ENCODE measurements at places on chromosomes 3 and 15. TPM values are rescaled to one million over a fixed set of nuclear protein-coding genes. Genes with fewer than 3 reads are reported as not detected.

The NR2E3 gene
- polyA plus RNA-seq: 0.16 TPM

The GOLGA8J gene
- not detected for polyA plus RNA-seq

The IDH2 gene
- 108 TPM for polyA plus RNA-seq

The ZNF501 gene
- 3.9 TPM for polyA plus RNA-seq

The SLCO2A1 gene
- 1.7 TPM for polyA plus RNA-seq

The RLBP1 gene
- not detected for polyA plus RNA-seq

The GUCA1C gene
- polyA plus RNA-seq: not detected

The DAZL gene
- polyA plus RNA-seq: not detected

DNA sequence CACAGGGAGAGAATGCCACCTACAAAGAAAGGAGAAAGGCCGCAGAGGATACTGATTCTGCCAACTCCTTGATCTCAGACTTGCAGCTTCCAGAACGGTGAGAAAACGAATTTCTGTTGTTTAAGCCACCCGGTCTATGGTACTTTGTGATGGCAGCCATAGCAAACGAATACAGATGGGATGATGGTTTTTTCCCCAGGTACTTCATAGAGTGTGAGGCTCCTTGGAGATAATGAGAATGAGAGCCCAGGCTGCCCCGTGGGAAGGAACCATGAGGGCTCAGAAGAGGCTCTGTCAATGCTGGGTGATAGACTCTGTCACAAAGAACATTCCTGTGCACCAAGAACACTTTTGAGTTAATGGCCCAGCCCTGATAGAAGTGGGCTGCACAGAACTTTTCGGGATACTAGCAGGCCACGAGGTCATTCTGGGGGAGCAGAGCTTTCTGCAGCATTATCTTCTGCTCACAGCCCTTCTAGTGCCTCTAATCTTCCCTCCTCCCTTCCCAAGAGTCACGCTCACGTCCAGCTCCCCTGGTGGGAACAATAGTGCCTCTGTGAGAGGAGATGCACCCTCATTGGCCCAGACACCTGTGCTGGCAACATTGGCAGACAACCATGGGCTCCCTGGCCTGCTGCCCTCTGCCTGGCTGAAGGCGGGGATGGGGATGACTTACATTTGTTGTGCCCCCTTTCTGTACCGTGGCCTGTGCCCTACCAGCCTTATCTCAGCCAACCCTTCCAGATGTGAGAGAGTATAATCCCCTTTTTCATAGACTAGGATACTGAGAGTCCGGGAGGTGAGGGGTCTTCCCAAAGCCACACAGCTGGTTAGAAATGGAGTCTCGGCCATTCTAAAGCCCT is 5.2 kb upstream of the RLBP1 start:
- DNase-seq: no peak

DNA sequence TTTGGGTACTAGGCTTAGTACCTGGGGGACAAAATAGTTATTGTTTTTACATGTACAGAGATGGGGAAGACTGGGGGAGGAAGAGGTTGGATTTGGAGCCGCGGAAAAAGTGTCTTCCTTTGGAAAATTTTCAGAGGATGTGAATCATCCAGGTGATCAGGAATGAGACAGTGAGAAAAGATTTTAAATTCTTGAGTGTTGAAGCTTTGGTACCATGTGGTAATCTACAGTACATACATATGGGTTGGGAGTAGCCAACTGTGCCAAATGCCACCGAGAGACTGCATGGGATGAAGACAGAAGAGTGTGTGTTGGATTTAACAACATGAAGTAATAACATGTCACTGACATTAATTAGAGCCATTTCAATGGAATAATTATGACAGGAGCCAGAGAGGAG is 1238.2 kb downstream of the ROBO1 start:
- DNase-seq: no peak

DNA sequence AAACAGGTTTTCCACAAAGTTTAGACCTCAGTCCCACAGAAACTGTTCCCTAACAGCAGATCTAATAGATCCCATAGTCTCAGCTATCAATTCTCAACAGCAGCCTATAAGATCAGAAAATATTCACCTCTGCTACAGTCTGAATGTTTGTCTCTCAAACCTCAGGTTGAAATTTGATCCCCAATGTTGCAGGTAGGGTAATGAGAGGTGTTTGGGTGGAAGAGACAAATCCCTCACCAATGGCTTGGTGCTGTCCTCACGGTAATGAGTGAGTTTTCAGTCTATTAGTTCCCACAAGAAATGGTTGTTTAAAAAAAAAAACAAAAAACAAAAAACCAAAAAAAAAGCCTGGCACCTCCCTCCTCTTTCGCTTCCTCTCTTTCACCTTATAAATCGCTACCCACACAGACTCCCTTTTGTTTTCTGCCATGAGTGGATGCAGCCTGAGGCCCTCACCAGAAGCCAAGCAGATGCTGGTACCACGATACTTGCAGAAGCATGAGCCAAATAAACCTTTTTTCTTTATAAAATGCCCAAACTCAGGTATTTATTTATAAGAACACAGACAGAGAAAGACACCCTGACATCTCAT is 14.2 kb downstream of the ZNF280D start:
- no peak for DNase-seq

GRCh38 chr15:68618394-68618793 is 39.6 kb downstream of the CORO2B start:
- no peak for DNase-seq

GRCh38 chr3:155790272-155790925 is 15.7 kb downstream of the C3orf33 start:
- DNase-seq: no peak

DNA sequence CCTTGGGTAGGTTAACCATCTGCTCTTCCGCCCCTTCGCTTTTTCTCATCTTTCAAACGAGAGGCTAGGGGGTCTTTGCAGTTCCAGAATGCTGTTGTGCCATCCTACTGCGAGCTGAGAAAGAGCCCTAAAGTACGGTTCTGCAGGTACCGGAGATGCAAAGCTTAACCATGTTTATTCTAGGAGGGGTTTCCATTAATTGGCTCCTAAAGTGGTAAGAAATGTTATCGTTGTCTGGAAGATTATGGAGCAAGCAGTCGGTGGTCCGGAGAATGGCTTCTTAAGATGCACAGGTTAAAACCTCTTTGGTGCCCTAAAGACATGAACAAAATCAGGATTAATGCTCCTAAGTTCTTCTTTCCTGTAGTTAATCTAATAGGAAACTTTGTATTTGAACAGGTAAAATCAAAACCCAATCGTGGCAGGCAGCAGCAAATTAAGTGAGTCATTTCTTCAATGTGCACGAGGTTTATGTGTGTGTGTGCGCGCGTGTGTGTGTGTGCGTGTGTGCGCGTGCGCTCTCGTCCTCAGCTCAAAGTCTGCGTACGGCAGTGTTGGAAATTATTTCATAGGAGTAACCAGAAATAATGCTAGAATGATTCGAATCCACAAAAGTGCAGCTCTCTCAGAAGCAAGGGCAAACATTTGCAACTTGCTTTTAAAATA is 772 bp downstream of the FAM81A start:
- no peak for DNase-seq

- DNase-seq: no peak
Measured at GRCh38 chr3:173744895-173745294, 347.4 kb downstream of the NLGN1 start.

DNA sequence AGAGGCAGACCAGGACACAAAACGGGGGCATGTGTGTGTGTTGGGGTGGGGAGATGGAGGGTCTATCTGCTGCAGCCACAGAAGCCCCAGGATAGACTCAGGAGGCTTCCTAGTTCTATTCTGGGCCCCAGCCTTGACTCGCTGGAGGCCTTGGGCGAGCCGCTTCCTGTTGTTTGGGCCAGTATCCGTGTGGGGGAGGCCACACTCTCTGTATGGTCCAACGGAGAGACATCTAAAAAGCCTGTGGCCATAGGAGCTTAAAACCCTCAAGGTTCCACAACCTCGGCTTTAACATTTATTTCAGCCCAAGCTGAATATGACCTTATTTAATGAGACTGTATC is 32.8 kb downstream of the POC1A start:
- no peak for DNase-seq

- no peak for DNase-seq
Measured at GRCh38 chr15:88897456-88898194, 2.3 kb upstream of the HAPLN3 start.

GRCh38 chr15:59924096-59924495 is 80.0 kb upstream of the FOXB1 start:
- no peak for DNase-seq

DNA sequence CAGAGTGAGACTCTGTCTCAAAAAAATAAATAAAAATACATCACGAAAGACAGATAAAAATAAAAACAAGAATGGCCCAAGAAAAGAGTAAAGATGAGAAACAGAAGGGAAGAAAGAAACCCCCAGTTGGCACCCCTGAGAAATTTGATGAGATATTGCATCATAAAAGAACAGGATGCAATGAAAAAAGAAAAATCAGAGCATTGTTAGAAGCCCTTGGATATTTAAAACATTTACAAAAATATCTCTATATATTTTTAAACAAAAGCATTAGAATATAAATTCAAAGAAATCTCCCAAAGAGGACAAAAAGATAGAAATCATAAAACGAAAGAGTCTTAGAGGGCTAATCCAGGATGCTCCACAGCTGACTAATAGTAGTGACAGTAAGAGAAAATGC is 18.6 kb upstream of the ZBTB38 start:
- DNase-seq: no peak

- no peak for DNase-seq
Measured at GRCh38 chr3:170780955-170781354, 89.0 kb downstream of the RPL22L1 start.

DNA sequence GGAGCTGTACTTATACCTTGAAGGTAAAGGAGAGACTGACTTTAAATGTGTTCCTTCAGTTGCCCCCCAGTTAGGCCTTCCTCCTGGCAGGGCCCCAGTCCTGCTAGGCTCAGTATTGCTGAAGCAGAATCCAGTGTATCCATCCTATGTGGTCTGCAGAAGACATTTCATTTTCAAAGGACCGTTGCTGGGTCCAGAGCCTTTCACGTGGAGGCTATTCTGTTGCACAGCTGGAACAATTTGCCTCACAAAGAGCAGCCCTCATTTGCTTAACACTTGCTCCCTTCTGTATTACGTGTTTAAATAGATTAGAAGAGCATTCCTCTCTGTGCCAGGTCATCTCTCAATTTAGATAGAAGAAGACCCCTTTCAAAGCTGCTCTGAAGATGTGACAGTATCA is 78.9 kb upstream of the CFAP20DC start:
- DNase-seq: no peak

GRCh38 chr3:72344236-72344635 is 504.0 kb downstream of the SHQ1 start:
- DNase-seq: no peak

GRCh38 chr3:49638445-49638844 is 35.7 kb upstream of the APEH start:
- DNase-seq: no peak

DNA sequence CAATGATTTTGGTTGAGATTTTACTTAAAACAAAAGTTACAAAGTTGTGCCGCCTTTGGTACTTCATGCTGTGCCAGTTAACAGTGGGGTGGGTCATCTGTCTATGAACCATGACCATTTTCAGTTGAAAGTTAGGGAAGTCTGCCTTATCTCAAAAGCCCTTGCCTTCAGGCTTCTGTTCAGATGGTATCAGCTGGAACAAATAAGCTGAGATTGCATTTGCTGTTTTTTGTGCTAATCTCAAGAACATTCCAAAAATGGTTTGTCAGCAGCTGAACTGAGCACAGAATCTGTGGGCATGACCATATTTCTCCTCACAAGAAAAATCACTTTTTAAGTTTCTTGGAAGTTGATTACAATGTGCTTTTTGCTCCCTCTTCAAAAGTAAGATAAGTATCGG is 142.3 kb downstream of the IL5RA start:
- no peak for DNase-seq

GRCh38 chr3:179149406-179149867 is 1.3 kb downstream of the PIK3CA start:
- DNase-seq: no peak

DNA sequence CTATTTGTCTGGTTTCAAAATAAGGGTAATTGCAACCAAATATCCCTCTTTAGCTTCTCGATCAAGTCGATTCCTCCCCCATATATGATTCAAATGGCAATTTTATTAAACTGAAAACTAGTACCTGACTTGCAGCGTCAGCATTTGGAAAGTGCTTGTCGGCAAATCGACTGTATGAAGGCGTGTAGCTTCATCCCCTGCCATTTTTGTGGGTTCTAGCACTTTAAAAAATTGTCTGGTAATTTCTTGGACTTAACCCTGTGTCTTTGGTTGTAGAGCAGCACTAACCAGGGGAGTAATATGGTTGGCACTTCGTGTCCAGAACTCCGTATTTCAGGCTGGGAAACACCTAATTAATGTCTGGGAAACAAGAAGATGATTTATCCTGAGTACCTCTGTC is 573 bp downstream of the MME start:
- DNase-seq: no peak

GRCh38 chr3:133991637-133992036 is 38.1 kb downstream of the SLCO2A1 start:
- no peak for DNase-seq

DNA sequence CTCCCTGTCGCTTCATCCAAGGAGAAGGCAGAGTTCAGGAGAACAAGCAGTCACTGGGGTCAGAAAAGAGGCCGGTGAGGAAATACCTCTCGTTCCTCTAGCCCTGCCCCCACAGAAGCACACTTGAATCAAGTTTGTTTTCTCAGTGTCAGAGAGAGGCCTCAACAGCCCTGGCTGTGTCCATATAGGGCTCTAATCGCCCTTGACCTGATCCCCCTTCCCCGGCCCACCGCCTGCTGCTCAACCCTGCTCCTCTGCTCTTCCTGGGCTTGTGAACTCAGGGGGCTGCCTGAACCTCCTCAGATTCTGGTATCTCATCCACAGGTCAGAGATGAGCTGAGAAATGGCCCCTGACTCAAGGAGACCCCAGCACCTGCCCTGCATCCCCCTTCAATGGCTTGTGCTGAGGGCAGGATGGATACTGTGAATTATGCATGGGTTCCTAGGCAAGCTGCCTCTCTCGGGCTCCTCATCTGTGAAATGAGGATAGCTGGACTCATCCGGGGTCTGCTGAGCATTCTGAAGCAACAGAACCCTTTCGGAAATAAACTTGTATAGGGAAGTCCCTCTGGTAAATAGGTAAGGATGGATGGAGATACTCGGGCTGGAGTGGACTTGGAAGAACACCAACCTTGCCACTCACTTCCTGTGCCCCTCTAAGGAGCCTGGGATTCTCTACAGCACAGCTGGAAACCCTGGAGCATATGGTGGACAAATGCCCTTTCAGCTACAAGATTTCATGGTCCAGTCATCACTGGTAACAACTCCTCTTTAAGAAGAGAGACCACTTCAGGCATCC is 147.5 kb downstream of the STT3B start:
- DNase-seq: no peak

DNA sequence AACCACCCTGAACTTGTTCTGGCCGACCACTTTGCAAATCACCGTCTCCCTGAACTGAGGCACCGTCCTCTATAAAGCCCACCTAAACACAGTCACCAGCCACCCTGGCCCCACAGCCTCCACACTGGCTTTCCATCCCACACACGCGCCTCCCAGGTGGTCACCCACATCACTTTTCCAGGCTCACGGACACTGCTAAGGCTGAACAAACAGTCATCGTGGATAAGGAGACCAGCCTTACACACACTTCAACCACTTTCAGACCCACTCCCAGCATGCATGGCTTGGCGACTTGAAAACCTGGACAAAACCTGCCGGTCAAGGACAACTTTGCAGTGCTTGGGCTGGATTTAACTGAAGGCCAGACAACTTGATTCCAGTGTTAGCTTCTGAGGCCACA is 8.4 kb downstream of the CHSY1 start:
- DNase-seq: no peak

- peak; percentile 81 for DNase-seq
Measured at GRCh38 chr3:78951342-78951945, 816.4 kb downstream of the ROBO1 start.
